Stimulated activated CD4-positive, alpha-beta T cell treated with anti-CD3 and anti-CD28 coated beads, Interleukin-2, amount 100 ng/mL, for 24 hours (primary cell): ENCODE measurements at places on chromosomes 16 and 17.
A peak's percentile ranks its signal among the peaks of the same experiment; 100 is the strongest.

GRCh38 chr16:19776147-19776546, 58.1 kb downstream of the IQCK start:
- no peak for DNase-seq

DNA sequence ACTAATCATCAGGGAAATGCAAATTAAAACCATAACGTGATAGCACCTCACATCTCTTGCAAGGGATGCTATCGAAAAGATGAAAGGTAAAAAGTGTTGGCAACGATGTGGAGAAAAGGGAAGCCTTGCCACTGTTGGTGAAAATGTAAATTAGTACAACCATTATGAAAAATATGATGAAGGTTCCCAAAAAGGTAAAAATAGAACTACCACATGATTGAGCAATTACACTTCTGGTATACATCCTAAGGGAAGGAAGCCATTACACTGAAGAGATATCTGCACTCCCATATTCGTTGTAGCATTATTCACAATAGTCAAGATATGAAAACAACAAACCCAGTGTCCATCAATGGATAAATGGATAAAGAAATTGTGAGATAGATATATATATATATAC, 21.5 kb downstream of the ABCA10 start:
- no peak for DNase-seq

GRCh38 chr16:65062736-65063583, 58.9 kb downstream of the CDH11 start:
- DNase-seq: no peak

DNA sequence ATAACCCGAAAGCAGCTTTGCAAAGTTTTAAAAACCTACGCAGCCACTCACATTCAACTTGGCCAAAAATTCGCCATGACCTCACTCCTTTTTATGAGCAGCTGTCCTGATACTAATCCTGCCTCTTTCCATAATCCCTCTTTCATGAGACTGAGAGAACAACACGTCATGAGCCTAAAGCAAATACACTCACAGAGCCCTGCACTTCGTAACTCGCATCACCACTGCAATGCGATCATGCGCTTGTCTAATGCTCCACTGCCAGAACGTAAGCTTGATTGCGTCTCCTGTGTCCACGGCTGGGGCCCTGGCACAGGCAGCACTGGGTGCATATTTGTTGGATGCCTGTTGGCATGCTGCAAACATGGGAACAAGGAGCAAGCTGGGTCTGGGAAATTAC, 36.2 kb downstream of the CDRT4 start:
- no peak for DNase-seq

DNA sequence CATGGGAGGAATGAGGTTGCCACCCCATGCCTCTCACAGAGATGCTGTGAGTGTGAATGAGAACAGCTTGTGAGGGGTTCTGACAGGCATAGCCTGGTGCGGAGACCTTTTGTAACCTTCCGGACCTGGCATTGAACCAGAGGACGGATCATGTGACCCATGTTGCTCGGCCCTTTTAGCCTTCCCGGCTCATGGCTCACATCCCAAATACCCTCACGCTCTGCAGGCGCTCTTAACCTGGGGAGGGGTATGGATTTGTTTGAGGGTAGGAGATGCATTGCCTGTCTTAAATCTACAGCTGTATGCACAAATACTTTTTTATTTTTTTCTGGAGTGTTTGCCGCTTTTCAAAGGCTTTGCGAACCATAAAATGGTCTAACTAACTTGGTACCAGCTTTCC, 102.4 kb upstream of the CRHR1 start:
- no peak for DNase-seq

- no peak for DNase-seq
These were observed 15.2 kb downstream of the DGKE start for GRCh38 chr17:56849131-56849530.

DNA sequence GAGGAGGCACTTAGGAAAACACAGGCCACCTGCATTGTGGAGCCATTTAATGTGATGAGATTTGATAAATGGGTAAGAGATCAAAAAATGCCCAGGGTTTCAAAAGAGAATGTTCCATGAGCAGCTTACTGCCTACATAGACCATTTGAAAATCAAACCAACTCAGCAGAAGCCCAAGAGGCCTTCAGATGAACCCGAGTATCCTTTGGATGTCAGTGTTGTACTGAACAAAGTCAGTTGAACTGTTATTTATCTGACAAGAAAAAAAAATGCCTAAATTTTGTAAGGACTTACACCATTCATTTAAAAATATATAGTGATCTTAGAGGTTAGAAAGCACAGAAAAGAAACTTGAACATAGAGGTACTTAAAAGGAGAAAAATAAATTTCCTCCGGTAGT, 381.7 kb downstream of the ZFHX3 start:
- DNase-seq: no peak

DNA sequence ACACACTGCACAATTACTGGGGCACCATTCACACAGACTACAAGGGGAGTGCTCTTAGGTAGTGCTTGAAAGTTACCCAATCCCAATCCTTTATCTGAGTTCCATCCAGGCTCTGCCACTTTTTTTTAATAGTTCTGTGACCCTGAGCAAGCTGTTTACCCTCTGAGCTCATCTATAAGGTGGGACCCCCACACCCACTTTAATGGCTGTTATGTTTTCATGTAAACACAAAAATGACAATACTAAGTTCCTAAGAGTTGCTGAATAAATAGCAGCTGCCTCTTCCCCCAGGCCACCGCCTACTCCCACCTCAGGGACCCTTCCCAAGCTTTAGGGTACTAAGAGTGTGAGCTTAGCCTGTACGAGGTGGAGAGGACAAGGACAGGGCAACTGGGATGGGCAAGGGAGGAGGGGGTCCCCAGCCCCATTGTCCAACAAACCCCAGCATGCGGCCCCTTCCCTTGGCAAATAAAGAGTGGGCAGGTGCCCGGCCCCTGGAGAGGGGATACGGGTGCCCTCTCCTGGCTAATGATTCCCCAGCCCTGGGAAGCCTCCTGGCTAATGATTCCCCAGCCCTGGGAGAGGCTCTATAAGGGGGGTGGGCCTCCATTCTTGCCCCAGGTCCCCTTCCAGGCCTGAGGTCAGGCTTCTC, 14.6 kb downstream of the SLC13A2 start:
- no peak for DNase-seq

DNA sequence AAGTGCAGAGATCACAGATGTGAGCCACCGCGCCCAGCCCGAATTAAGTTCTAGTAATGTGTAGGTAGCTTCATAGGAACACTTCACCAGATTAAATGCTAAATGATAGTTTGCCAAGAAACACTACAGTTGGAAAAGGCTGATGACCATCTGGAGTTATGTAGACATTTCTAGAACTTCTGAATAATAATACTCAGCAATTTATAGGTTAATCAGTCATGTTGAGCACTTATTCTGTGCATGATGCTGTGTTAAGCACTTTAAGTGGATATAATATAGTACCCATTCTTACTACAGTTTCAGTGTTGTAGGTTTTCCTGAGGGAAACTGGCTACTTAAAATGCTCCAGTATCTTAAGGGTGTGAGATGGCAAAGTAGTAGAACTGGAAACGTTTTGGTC, 45.2 kb downstream of the NUP93 start:
- no peak for DNase-seq

- DNase-seq: no peak
These were observed 26.4 kb upstream of the KSR1 start for GRCh38 chr17:27429666-27430382.

DNA sequence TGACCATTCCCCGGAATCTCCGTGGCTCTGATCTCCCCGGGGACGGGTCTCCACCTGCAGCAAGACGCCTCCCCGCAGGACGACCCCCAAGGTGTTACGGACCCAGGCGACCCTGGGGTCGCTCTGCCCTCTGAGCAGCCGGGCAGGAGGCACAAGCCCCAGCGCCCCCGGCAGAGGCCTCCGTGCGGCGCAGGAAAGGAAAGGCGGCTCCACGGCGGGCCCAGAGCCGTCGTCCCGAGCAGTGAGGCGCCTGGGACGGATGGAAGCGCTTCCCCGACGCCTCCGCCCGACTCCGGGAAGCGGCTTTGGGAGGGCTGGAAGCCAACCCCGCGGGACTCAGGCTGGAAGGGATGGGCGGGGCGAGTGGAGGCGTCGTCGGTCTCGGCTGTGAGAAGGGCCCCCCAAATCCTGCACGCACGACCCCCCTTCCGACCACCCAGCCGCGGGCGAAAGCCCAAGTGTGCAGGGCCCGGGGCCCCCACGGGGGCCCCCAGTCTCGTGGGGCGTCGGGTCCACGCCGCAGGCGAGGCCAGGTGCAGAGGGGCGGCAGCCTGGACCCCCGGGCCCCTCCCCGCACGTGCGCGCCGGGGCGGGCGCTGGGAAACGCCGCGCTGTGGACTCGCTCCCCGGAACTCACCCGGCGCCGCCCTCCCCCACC, 32.7 kb upstream of the RPH3AL start:
- DNase-seq: peak; percentile 40

GRCh38 chr17:77471984-77472461, 331.3 kb downstream of the SEC14L1 start:
- DNase-seq: no peak

DNA sequence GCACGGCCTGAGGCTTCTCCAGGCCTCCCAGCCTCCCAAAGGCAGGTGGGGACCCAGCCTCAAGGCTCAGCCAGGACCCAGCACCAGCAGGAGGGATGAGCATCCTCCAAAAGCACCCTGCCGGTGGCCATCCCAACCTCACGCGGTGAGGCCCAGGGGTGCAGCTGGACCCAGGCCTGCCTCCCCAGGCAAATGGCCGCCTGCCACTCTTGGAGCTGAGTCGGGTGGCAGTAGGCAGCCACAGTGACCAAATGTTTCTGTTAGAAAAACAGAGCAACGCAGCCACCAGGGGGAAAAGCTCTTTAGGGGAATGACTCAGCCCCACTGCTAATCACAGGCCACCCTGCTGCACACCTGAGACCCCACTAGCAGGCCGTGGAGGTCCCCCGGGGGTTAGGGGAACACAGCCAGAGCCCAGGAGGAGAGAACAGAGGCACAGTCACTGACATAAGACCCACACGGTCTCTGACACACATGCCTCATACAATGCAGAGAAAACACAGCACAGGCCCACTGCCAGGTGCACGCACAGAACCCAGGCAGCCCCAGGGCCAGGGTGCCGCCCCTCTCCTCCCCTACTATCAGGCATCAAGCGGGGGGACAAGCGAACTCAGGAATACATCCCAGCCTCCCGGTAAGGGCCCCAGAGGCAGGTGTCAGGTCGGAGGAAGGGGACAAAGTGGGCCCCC, 12.4 kb downstream of the BCAR1 start:
- DNase-seq: no peak

DNA sequence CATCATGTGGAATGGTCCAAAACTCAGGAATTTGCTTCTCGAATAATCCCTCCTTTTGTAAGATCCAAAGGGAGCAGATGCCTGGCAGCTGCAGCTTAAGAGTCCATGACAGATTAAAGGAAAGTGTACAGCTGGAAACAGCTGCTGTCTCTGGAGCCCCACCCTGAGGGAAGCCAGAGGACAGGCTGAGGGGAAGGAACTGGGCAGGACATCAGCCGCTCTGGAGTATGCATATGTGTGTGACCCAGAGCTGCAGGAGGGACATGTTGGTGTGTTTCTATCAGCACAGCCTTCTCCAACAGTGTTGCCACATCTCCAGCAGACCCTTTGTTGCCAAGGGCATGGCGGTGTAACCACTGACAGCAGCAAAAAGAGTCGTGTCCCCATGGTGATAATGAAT, 46.2 kb downstream of the CYB561 start:
- DNase-seq: no peak

DNA sequence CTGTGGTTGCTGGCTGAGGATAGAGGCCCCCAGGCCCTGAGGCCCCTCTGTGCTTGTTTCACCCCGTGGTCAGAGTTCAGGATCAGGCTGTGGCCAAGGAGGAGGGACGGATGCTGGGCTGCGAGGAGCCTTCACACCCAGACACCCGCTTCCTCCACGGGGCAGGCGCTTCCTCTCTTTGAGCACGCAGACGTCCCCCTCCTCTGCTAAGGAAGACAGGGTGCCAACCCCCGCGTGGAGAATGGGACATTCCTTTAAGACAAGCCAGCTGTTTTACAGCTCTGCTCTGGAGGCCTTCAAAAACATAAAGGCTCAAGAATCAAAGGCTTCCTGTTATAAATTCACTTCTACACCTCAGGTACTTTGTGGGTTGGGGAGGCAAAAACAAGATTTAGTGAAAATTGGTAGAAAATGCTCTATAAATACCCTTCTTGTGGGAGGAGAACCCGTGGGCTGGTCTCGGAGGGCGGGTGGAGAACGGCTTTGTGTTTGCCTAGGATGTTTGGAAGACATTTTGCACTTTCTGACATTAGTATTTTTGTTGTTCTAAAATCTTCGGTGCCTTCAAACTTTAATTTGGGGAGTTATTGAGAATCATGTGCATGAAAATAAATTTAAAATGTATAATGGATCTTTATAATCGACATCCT, 60.8 kb upstream of the FOXF1 start:
- DNase-seq: no peak

GRCh38 chr16:70809392-70810060, 8.6 kb upstream of the VAC14 start:
- no peak for DNase-seq

- no peak for DNase-seq
These were observed 41.0 kb upstream of the KSR1 start for GRCh38 chr17:27415120-27415795.

DNA sequence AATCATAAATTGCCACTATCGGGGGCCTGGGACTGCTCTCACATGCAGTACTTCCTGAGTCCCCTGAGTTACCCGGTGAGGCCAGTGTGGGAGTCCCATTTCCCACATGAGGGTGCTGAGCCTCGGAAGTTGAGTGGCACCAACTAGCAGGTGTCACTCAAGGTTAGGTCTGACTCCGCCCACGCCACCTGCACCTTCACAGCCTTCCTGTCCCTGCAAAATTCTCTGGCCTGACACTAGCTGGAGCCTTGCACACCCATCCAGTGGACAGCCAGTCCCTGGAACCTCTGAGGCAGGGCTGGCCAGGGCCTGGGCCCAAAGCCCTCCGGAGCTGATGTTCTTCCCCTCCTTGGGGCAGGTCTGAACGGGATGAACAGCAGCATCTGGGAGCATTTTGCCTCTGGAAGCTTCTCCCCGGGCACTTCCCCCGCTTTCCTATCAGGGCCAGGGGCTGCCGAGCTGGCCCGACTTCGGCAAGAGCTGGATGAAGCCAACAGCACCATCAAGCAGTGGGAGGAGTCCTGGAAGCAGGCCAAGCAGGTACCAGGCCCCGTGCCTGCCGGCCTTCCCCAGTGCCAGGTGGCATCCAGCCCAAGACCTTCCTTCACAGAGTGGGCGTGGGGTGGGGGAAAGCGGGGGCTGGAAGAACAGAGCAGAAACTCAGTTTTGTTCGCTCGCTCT, 21.9 kb downstream of the UNC13D start:
- DNase-seq: peak; percentile 42

GRCh38 chr17:28746611-28747050, 2.8 kb downstream of the TRAF4 start:
- no peak for DNase-seq

GRCh38 chr16:84890427-84890826, 70.6 kb downstream of the CRISPLD2 start:
- no peak for DNase-seq

- DNase-seq: peak; percentile 68
These were observed 19.1 kb downstream of the OSBPL7 start for GRCh38 chr17:47802341-47803022.

DNA sequence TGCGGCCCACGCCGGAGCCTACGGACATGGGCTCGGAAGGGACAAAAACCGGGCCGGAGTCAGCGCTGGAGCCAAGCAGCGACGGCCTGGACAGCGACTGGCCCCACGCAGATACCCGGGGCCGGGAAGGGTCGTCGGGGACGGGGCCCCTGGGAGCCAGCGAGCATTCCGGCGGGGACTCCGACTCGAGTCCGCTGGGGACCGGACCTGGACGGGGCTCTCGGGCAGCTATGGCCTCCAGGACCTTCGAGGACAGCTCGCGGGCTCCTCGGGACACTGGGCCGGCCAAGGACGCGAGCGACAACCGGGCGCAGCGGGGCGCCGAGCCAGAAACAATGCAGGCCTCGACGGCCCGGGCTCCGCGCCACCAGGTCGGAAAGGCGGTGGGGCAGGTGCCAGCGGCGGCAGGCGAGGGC, 1.0 kb downstream of the MYO15B start:
- no peak for DNase-seq
